AG10803 (cell line): ENCODE measurements at places on chromosomes 2 and 18.

- DNase-seq: no peak
Observed at GRCh38 chr2:134440336-134440909, 186.6 kb downstream of the MGAT5 start.

DNA sequence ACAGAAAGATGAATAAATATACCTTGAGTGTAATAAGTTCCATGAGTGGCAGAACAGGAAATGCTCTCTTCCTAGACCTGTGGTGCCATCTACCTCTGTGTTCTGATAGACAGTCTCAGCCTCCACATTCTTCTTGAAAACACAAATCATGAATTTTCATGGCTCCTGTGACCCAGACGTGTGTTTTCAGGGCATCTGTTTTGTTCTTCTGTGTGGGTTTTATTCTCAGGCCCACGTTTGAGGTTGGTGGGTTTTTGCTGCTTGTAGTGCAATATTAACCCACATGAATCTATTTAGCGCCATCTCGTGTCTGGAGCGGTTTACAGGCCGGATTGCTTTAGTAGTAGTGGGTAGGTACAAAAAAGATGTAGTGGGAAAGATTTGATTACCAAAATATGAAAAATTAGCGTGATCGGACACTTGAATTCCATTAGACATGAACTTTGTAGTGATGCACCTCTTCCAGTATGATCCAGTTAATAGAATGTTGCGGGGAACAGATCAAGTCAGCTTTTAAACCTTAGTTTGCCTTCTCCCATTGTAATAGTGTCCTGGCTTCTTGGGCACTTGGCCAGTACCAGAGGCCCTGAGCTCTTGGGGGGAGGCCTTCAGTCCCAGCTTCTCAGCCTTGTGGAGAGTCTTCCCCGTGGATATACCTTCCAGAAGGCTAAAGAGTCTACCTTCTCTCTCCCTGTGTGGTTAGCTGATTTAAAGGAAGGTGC lies 256.5 kb downstream of the TPGS2 start:
- DNase-seq: peak; percentile 66

DNA sequence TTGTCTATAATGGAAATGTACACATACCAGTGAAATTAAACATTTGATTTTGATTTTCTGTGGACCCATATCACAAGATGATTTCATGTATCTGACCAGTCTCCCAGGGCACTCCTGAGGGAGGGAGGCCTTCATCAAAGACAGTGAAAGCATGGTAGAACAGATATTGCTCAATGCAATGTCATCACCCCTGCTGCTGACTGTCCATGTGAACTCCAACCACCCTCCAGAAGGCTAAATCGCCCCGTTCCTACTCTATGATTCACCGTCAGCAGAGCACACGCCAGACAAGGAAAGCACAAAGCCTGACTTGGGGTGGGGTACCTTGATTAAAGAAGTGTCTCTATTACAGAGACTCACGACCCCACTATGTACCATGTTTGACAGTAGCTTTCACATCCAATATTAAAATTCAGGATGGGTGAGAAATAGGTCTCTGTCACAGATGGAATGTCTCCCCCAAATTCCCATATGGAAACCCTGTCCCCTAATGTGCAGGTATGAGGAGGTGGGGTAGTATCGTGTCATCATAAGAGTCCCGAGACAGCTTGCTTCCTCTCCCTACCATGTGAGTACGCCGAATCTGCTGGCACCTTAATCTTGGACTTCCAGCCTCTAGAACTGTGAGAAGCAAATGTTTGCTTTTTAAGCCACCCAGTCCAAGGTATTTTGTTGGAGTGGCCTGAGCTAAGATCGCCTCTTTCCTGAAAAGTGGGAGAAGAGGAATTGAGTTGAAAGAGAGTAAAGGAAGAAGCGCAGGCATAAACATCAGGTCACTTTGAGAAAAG lies 42.4 kb downstream of the CYB5A start:
- DNase-seq: peak; percentile 83

- DNase-seq: peak; percentile 35
Observed at GRCh38 chr2:99425022-99425421, 64.8 kb downstream of the REV1 start.

DNA sequence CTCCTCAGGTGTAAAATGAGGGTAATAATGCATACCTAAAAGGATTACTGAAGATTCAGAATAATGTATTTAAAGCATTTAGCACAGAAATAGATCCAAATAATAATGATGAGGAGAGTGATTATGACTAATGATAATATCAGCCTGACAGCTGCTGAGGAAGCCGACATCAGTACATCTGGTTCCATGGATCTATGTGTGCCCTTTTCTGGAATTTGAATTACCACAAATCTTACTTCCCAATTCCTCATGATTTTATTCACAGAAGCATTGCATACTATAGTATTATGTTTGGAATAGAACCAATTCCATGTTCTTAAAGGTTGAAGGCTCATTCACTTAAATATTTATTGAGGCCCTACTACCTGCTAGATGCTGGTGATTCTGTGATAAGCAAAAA lies 248.9 kb upstream of the THUMPD2 start:
- peak; percentile 58 for DNase-seq

- DNase-seq: peak; percentile 77
Observed at GRCh38 chr2:182077448-182078142, 91.9 kb downstream of the PPP1R1C start.

- no peak for DNase-seq
Observed at GRCh38 chr18:5431836-5432575, 111.8 kb downstream of the EPB41L3 start.

GRCh38 chr18:9965711-9966624 lies 52.2 kb downstream of the VAPA start:
- no peak for DNase-seq

GRCh38 chr2:232662486-232663260 lies 29.3 kb downstream of the EFHD1 start:
- no peak for DNase-seq

- DNase-seq: no peak
Observed at GRCh38 chr2:66684289-66684688, 249.4 kb downstream of the MEIS1 start.
